ENCODE measurements at places on chromosomes 5 and 9.

DNA sequence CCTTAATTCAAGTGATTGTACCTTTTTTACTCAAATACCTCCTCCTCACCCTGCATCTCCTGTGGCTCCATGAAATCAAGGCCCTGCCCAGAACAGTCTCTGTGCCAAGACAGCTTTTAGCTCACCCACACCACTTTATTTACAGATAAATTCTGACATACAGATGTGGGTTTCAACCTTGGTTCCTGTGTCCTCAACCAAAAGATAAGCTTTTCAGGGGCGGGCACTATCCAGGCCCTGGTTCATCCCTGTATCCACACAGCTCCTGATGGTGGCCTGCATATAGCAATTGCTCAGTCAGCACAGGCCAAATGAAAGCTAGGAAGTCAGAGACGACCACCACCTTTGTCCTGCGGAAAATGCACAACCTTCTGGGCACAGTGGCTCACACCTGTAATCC lies 8.3 kb downstream of the SHB start:
- no peak for DNase-seq

DNA sequence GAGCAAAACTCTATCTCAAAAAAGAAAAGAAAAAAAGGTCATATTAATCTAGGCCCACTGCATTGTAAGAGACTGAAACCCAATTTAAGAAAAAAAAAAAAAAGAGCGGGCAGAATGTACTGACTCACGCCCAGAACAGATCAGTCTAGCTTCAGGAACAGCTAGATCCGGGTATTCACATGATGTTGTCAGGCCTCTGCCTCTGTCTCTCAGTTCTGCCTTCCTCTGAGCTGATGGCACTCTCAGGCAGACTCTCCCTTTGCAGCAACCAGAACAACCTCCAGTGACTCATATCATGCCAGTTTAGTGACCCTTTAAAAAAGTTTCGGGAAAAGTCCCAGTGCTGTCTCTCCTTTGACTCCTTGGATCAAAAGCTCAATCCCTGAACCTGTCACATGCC lies 53.0 kb downstream of the NEURL1B start:
- no peak for DNase-seq

DNA sequence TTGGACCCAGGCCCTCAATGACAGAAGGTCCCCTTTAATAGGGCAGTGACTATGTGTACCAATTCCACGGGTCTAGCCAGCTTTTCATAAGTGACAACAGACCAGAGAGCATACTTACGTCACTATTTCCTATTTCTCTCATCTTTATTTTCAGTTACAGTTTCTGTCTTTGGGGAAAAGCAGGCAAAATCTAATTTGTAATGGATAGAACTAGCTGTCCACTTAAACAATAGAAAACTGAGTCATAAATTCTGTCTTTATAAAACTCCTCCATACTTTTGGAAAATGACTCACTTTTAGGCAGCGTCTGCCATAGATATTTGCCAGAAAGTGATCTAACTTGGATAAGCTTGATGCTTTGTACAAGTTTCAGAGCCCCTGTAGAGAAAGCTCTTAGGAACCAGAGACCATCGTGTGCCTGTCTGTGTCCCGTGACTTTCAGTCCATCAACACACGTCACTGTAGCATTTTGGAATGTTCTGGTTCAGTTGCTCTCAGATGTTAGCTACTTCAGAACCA lies 101.9 kb downstream of the F2RL2 start:
- DNase-seq: no peak

DNA sequence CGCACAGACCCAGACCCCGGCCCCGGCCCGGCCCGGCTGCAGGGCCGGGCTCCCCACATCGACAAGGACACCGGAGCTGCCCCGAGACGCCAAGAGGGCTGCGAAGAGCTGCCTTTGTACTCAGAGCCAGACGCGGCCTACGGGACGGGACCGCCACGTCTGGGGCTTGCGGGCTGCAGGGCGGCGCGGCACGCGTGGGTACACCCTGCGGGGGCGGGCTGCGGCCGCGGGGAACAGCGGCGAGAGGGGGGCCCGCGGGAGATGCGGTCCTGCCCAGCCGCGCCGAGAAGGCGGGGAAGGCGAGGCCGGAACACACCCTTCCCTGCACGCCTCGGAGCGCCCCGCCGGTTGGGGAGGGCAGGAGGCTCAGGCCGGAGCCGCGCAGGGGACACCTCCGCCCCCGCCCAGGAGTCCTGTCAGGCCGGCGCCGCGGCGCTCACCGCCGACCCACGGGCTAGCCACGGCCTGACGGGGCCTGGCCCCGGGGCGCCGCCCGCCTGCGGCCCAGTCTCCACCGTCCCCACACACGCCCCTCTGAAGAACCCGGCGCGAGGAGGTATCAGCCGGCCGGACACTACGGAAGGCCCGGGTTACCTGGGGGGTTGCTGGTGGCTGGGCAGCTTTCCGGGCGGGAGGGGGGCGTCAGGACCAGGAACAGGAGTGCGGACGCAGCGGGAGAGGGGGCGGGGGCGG lies 478 bp downstream of the RAB14 start:
- no peak for DNase-seq

DNA sequence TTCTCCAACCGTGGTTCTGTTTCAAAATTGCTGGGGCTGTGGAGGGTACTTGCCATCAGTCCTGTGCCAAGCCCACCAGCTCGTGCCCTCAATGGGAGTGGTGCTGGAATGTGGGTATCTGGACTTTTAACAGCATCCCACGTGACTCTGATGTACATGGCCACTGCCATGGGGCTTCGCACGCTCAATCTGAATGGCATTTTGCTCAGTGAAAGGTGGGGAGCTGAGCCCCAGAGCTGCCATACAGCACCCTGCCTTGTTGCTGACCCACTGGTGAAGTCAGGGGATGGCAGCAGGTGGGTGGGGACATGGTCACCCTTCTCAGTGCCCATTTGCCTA lies 16.6 kb upstream of the SYNPO start:
- DNase-seq: no peak
